ENCODE measurements at places on chromosomes 13 and 19. TPM values are rescaled to one million over a fixed set of nuclear protein-coding genes. Genes with fewer than 3 reads are reported as not detected.

Gene C19orf25
- 33.7 TPM for total RNA-seq

Gene OSCAR
- total RNA-seq, result 0.64 TPM

Gene RNF113B
- total RNA-seq, result not detected

DNA sequence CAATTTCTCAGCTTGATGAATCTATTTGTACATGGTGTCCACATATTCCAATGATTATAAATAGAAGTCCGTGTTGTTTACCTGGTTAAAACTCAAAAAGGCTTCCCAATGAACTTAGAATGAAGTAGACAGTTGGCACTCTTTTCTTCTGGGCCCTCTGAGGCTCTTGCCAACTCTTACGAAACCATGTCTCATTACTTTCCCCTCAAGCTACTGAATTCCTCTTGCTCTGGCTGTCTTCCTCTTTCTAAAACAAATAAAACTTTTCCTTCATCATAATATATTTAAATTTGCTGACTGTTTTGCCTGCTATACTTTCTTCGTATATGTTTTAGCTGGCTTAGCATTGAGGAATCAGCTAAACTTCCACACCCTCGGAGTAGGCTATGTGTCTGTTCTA lies 139.7 kb downstream of the SLITRK6 start:
- no peak overlapping the region for H3K4me3 ChIP-seq
- no peaks in the 10 kb centered on the region for H3K27me3 ChIP-seq
- H3K27ac ChIP-seq, result no peak overlapping the region
- no peaks in the 10 kb centered on the region for H3K4me1 ChIP-seq
- no peaks in the 10 kb centered on the region for H3K36me3 ChIP-seq

- no peaks in the 10 kb centered on the region for H3K27me3 ChIP-seq
- no peak overlapping the region for H3K4me3 ChIP-seq
- peaks cover 11% of the 10 kb centered on the region for H3K36me3 ChIP-seq
- DNase-seq, result no peak
These were observed 10.5 kb downstream of the SPPL2B start for GRCh38 chr19:2338751-2339643.

Gene APOE
- 1.1 TPM for total RNA-seq

Gene TTC9B
- total RNA-seq, result not detected

DNA sequence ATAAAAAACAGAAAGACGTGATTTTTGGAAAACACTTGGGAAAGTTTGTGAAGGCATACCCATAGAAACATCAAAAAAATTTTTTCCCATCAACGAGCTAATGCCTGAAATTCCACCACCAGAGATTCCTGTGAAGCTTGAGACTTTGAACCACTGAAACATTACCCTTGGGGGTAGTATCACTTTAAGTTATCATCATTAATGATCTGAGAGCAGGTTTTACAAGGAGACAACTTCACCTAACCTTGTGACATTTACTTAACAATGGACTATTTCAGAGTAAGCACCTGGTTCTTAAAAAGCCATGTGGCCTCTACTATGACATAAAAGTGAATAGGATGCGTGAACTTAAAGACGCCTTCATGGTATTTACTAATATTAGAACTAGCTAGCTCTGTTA lies 51.9 kb downstream of the DOCK9 start:
- H3K4me3 ChIP-seq, result no peak overlapping the region
- H3K36me3 ChIP-seq, result no peaks in the 10 kb centered on the region
- H3K27me3 ChIP-seq, result no peaks in the 10 kb centered on the region
- H3K4me1 ChIP-seq, result no peaks in the 10 kb centered on the region
- no peak overlapping the region for H3K27ac ChIP-seq

Gene TTYH1
- total RNA-seq, result 2.9 TPM

DNA sequence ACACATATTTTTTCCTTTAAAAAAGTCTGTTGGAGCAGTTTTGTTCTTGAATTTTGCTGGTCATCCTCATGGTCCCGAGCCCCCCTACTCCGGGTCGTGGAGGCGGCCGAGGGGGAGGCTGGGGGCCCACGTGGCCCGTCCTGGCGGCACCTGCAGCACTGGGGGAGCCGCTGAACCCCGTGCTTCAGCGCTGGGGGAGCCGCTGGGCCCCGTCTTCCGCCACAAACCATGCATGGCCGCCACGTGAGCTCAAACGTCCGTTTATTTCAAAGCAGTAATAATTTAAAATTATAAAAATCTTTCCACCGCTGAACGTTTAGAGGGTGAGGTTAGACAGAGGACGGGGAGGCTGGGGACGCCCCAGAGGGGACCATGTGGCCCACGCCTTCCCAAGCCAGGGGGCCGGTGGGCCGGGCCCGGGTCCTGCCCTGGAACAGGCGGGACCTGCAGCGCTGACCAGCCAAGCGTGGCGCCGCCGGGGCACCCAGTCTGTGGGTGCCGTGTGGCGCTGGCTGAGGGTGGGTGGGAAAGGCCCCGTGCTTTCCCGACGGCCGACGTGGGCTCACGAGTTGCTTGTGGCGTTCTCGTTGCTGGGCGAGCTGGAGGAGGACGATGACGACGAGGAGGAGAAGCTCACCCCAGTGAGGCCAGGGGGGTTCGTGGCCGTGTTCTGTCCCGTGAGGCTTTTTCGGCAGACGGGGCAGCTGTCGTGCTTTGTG lies 8.0 kb downstream of the FGF22 start:
- DNase-seq, result no peak
- peaks cover 19% of the 10 kb centered on the region for H3K36me3 ChIP-seq
- no peak overlapping the region for H3K27ac ChIP-seq
- no peaks in the 10 kb centered on the region for H3K4me1 ChIP-seq
- no peaks in the 10 kb centered on the region for H3K27me3 ChIP-seq

Gene SERP2
- total RNA-seq, result not detected

- no peaks in the 10 kb centered on the region for H3K36me3 ChIP-seq
- no peak for DNase-seq
- H3K27me3 ChIP-seq, result no peaks in the 10 kb centered on the region
- peaks cover 17% of the 10 kb centered on the region for H3K4me1 ChIP-seq
These were observed 1.9 kb downstream of the TBC1D17 start for GRCh38 chr19:49879243-49879963.

- H3K36me3 ChIP-seq, result no peaks in the 10 kb centered on the region
- no peak overlapping the region for H3K4me3 ChIP-seq
- no peak overlapping the region for H3K27ac ChIP-seq
- peaks cover under 1% of the 10 kb centered on the region for H3K27me3 ChIP-seq
- DNase-seq, result no peak
- H3K4me1 ChIP-seq, result no peaks in the 10 kb centered on the region
These were observed 7.8 kb downstream of the MAG start for GRCh38 chr19:35299523-35300338.

- no peak overlapping the region for H3K27ac ChIP-seq
- H3K27me3 ChIP-seq, result peaks cover 41% of the 10 kb centered on the region
- H3K4me3 ChIP-seq, result no peak overlapping the region
- H3K4me1 ChIP-seq, result no peaks in the 10 kb centered on the region
These were observed 9.1 kb upstream of the PNMA8A start for GRCh38 chr19:46480415-46480814.

Gene CIC
- 75.5 TPM for total RNA-seq

All from Calu3 (cell line).